ENCODE measurements at places on chromosomes 12 and 14. TPM values are rescaled to one million over a fixed set of nuclear protein-coding genes. Genes with fewer than 3 reads are reported as not detected.

Gene CCDC197
- not detected for total RNA-seq

Gene KRT7
- not detected for total RNA-seq

Gene PLEKHG7
- not detected for total RNA-seq

Gene CCDC60
- total RNA-seq: 0.17 TPM

Gene IL31
- total RNA-seq: not detected

Gene LRCOL1
- total RNA-seq: not detected

Gene TSHR
- total RNA-seq: not detected

Gene FAM186B
- 0.24 TPM for total RNA-seq

Gene RPL6
- total RNA-seq: 628 TPM

Gene FAM181A
- total RNA-seq: not detected

Gene TOGARAM1
- total RNA-seq: 18.4 TPM

Gene GZMB
- not detected for total RNA-seq

Gene SSPN
- 88.5 TPM for total RNA-seq

Gene FOXN3
- 119 TPM for total RNA-seq

Gene RFX4
- not detected for total RNA-seq

Gene SMIM41
- total RNA-seq: not detected

Measured in right cardiac atrium (tissue), 5 donors.